ENCODE measurements at places on chromosomes 6 and 20. TPM values are rescaled to one million over a fixed set of nuclear protein-coding genes. Genes with fewer than 3 reads are reported as not detected.
A peak's percentile ranks its signal among the peaks of the same experiment; 100 is the strongest.

DNA sequence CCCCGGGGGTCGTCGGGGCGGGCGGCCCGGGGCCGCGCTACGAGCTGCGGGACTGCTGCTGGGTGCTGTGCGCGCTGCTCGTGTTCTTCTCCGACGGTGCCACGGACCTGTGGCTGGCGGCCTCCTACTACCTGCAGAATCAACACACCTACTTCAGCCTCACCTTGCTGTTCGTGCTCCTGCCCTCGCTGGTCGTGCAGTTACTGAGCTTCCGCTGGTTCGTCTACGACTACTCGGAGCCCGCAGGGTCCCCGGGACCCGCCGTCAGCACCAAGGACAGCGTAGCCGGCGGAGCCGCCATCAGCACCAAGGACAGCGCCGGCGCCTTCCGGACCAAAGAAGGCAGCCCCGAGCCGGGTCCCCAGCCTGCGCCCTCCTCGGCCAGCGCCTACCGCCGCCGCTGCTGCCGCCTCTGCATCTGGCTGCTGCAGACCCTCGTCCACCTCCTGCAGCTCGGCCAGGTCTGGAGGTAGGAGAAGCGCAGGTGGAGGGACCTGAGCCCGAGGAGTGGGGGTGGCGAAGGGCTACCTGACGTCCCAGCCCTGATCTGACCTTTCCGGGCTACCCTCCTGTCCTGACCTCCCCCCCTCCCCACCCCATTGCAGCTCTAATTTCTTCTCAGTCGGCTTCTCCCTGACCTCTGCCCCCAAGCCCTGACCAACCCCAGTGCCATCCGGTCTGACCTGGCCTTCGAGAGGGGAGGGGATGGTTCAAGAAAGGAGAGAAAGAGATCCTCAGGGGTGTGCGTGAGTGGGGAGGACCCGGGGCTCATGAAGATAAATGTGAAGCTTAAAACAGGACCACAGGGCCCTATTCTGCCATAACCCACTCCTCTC, 558 bp downstream of the XKR7 start:
- DNase-seq = peak; percentile 81

GRCh38 chr6:67639161-67639560, 995.9 kb upstream of the ADGRB3 start:
- no peak for DNase-seq

DNA sequence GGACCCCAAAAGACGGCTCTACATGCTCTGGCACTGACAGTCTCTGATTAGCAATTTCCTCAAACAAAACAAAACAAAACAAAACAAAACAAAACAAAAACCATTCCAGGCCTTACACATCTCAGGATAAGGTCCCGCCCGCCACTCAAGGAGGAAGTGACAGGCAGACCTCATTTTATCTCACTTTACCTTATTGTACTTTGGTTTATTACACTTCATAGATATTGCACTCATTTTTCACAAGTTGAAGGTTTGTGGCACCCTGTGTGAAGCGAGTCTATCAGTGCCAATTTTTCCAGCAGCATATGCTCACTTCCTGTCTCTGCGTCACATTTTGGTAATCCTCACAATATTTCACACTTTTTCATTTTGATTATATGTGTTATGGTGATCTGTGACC, 15.2 kb downstream of the ZBP1 start:
- no peak for DNase-seq

- no peak for DNase-seq
Observed at GRCh38 chr6:15880262-15880973, 217.6 kb upstream of the DTNBP1 start.

DNA sequence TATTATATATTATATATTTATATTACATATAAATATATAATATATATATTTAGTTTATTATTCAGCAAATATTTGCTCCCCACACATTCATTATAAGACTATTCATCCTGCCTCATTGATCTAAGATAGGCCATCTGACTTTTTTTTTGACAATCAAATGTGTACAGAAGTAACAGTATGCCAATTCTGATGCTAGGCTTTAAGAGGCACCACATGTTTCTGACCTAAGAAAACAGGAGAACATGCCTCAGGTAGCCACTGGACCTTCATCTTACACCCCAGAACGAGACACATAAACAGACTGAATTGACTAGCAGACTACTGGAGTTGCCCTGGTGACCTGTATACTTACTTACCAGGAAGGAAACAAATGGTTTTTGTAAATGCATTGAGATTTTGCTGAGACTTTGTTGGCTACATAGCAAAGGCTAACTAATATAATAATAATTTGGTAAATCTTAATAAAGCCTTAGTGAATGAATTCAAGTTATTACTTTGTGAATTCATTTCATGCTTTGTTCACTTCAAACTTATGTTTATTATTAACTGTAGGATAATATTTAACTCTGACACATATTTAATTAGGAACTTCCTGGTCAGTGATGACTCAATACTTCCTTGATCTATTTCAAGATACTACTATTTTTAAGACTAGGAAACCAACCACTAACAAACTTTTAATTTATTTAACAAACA, 13.4 kb upstream of the MYO6 start:
- no peak for DNase-seq

DNA sequence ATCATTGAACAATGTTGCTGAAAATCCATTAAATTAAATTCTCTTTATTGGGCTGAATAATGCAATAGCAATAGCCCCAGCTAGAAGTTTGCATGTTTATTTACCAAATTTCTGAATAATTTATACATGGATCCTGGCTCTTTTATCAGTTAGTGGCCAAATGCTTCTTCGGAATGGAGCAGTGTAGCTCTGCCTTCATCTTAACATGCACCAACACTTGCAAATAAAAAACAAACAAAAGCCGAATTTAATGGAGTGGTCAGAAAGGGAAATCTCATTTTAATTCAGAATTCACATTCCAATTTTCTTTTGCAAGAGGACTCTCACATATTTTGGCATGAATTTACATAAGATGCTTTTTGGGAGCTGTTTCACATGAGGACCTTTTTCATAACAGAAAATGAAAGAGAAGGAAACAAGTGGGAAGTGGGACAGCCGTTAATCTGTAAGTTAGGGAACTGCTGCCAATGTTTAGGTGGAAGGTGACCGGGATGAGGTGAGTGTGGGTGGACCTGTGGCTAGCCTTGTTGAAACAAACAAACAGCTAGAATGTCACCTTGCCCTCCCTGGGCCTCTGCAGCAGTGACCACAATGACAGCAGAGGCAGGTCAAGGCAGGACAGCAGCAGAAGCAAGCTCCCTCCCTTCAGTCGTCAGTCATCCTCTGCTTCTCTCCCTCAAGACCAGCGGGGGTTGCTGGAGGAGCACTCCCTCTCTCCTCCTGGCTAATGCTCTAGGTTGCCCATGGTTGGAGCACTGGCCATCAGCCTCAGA, 73.2 kb downstream of the INSM1 start:
- no peak for DNase-seq

DNA sequence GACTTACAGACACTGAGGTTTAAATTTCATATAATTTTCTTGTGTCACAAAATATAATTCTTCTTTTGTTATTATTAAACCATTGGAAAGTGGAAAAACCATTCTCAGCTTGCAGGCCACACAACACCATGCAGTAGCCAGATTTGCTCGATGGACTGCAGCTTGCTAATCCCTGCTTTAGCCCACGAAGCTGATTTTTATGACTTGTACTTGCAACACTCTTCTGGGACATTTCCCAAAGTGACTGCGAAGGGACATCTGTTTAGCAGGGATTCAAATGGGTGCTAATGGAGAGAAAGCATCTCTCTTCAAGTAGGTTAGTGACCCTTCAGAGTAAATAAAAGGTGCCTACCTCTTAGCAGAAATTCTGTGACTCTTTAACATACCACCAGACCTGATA, 304.6 kb upstream of the ZFP64 start:
- no peak for DNase-seq

DNA sequence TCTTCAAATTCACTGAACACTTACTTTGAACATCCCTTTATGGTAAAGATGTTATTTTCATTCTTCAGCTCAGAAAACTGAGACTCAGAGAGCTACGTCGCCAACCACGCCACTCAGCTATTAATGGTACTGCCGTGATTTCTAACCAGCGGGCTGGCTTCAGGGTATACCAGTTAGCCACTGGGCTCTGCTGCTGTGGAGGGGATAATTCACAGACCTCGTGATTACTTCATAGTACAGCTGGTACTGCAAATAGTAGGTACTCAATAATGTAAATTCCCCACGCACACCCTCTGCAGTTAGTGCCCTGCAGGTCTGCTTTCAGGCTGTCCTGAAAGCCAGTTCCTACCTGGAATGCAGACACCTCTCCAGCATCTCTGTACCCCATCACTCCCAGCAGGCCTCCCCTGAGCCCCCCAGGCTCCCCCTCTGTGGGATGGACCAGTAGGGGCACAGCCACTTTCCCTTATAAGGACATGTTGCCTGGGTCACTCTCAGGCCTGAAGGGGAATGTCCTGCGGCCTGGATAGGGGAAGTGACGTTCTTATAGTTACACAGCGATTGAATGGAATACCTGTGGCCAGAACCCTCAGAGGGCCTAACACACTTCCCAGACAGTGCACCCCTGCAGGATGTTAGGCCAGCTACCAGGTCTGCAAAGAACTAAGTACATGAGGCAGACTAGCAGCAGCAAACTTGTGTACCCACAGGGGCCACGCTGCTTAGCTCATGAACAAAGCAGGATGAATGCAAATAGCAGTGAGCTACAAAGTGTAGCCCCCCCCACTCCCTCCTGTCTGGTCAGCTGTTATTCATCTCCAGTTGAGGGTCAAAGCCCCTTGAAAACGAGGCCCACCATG, 1.3 kb upstream of the OCSTAMP start:
- no peak for DNase-seq

DNA sequence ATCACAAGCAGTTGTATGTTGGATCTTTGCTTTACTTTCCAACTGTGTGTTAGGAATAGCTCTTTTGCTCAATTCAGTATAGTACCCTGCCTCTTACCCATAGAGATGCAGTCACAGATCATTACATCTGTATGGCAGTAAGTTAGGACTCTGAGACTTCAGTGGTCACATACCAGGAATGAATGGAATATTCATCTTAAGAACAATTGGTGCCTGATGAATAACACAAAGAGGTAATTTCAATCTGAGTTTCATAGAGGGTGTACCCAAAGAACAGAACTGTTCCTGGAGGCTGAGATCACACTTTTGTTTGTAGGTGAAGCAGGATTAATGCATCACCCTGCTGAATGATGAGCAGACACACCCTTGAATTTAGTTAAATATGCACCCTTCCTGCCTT, 28.7 kb upstream of the KIF13A start:
- DNase-seq = no peak

GRCh38 chr6:148713921-148714320, 32.9 kb upstream of the UST start:
- DNase-seq = no peak

DNA sequence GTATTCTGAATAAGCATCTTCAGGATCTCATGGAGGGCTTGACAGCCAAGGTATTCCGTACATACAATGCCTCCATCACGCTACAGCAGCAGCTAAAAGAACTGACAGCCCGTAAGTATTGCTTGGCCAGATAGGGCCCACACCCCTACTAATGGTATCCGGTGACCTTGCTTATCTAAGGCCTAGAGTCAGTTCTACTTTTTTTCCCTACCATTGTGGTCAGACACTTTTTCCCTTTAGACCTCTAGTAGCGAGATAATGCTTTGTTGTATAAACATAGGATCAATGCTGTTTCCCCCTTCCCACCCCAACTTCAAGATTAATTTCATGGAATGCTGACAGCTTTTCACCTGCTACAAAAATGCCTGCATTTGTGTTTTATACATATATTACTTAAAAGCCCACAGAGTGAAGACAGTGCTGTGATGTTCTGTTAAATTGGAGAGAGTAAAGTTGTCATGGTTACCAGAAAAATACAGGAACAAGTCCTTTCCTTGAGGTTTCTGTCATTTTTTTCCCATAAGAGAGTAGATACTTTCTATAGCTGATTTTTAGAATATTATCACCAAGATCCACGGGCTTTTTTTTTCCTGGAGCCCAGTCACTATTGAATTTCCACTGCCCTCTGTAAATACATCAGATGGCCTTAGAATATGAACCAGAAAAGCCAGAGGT, 20.9 kb upstream of the PLCG1 start:
- DNase-seq = no peak

GRCh38 chr20:49248301-49248700, 29.1 kb downstream of the DDX27 start:
- DNase-seq = no peak

Gene TFAP2B
- total RNA-seq = not detected

Gene VGLL2
- total RNA-seq = not detected

Gene ZSCAN16
- total RNA-seq = 13.4 TPM

Gene MDFI
- not detected for total RNA-seq

Gene RUNX2
- total RNA-seq = 26.6 TPM

Gene GRIK2
- not detected for total RNA-seq
